Activated B cell treated with CpG ODN at 0.5 μM for 24 hours (primary cell): ENCODE measurements at places on chromosomes 5 and 9.

- no peaks in the 10 kb centered on the region for H3K36me3 ChIP-seq
- no peak for DNase-seq
These were observed 179.6 kb upstream of the SGCD start for GRCh38 chr5:156147261-156147943.

DNA sequence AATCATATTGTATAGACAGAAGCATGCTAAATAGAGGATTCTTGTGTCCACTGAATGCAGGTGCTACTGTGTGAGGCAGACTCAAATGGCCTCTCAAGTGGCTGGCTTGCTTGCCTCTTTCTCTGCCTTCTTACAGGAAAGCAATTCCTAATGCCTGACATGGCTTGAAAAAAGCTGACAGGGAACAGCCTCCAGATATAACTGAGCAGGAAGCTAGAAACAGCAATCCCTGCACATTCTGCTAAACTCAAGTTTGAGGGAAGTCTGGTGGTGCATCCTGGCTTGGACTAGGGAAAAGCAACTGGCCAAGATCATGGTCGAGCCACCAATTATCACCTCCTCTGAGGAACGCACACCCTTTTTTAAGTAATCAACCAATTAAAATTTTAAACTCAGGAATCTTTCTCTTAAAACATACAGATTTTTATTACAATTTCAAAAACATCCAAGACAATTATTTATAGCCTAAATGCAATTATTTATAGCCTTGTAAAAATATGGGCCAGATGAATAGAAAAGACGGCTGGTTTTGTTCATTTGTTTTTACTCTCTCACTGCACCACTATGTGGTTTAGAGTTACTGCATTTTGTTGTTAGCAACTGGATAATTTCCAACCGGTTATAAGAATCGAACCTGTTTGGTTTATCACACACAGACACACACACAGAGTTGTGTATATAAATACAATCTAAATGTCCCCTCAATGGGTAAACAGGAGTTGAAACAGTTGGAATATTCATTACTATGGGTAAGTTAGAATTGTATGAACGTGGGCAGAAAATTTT, 290.9 kb upstream of the ANKRD55 start:
- H3K27ac ChIP-seq = no peak overlapping the region
- no peaks in the 10 kb centered on the region for H3K36me3 ChIP-seq
- DNase-seq = no peak
- no peaks in the 10 kb centered on the region for H3K27me3 ChIP-seq

GRCh38 chr5:178667101-178667500, 40.3 kb upstream of the CLK4 start:
- H3K36me3 ChIP-seq = no peaks in the 10 kb centered on the region
- H3K27ac ChIP-seq = no peak overlapping the region
- H3K27me3 ChIP-seq = peaks cover 7% of the 10 kb centered on the region
- no peak for DNase-seq
- H3K4me3 ChIP-seq = no peak overlapping the region

DNA sequence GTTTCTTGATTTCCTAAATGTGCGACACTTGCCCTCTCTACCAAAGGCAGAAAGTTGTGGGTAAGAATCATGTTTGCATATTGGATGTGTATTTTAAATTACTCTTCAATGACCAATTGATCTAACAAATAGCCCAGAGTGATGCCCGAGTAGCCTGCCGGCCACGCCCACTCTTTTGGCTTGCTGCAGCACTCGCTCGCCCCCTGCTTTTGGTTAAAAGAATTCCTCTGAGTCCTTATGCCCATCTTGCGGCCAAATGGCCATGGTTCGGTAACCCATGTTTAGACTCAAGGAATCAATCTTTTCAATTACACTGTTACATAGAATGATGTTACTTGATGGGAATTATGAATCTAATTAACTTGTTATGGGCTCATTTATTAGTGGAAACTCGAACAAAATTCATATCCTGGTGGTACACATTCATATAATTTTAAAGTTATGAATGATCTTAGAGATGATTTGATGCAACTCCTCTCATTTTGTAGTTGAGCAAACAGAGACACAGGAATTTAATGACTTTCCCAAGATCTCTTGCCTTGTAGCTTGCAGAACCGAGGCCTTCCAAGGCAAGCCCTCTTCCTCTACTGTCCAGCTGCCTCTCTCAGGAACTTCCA, 36.5 kb downstream of the PPIC start:
- H3K4me1 ChIP-seq = no peaks in the 10 kb centered on the region
- DNase-seq = peak; percentile 37

DNA sequence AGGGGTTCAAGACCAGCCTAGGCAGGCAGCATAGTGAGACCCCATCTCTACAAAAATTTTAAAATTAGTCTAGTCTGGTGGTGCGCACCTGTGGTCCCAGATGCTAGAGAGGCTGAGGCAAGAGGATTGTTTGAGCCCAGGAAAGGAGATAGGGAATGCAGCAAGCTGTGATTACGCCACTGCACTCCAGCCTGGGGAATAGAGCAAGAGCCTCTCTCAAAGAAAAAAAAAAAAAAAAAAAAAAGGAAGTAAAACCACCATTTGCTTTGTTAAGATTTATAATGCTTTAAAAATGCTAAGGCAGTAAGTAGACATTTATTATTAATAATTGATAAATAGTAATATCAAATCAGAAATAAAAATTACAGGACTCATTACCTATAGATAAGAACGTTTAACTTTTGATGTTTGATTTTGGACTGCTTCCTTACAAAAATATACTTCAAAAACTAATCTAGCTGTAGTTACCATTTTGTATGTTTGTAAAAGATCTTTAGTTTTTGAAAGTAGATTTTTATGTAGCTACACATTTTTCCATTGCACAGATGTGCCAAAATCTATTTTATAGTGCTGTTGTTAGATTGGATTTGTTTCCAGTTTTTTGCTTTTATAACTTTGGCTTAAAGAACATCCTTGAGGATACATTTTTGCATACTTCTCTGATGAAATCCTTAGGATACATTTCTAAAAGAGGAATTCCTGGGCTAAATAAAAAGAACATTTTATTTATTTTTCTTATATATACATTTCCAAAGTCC, 86.4 kb downstream of the INIP start:
- H3K27ac ChIP-seq = no peak overlapping the region
- H3K36me3 ChIP-seq = no peaks in the 10 kb centered on the region
- H3K27me3 ChIP-seq = no peaks in the 10 kb centered on the region

GRCh38 chr9:21499912-21500311, 17.8 kb upstream of the IFNE start:
- H3K4me3 ChIP-seq = no peak overlapping the region
- no peaks in the 10 kb centered on the region for H3K36me3 ChIP-seq
- DNase-seq = no peak
- no peaks in the 10 kb centered on the region for H3K27me3 ChIP-seq
- H3K4me1 ChIP-seq = no peaks in the 10 kb centered on the region

DNA sequence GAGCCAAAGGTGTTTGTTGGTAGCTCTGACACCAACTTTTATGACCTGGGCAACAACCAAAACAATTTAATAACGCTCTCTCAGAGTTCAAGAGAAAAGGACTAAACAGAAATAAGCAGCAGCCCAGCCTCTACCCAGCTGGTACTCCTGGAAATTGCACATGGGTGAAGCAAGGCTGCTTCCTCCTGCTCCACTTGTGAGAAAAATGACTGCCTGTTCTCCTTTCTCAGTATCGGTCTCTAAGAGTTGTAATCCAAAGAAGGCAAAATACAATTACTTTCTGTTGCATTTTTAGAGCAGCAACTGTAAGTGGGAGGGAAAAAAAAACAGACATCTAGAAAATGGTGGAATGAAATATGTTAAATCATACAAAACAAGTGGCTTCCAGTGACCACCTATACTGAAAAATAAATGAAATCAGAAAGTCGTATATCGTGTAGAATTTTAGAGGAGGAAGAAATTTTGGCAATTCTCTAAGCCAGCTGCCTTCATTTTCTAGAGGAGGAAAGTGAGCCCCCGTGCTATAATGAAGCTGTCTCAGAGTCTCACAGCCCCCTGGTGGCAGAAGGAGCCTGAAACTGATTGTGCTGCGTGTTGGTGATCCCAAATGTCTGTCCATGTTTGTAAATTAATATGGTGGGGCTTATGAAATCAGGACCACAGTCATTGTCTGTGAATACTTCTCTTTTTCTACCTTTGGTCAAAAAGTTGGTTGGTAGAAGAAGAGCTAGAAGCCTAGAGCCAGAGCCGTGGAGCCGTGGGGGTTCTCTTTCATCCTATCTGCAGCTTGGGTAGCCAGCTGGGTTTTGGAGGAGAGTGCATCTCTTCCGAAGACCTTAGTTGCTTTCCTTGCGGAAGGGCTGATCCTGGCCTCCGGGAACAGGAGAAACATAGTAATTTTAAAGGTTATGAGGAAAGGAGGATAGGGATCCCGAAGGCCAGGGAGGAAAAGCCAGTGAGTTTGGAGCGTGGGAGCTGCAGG, 139.9 kb downstream of the PIP5K1B start:
- H3K36me3 ChIP-seq = peaks cover 6% of the 10 kb centered on the region
- no peak overlapping the region for H3K27ac ChIP-seq
- H3K4me1 ChIP-seq = peaks cover 21% of the 10 kb centered on the region
- DNase-seq = no peak

- no peak overlapping the region for H3K27ac ChIP-seq
- peaks cover 25% of the 10 kb centered on the region for H3K27me3 ChIP-seq
- H3K36me3 ChIP-seq = no peaks in the 10 kb centered on the region
These were observed 29.9 kb upstream of the FSTL4 start for GRCh38 chr5:133642153-133642722.

GRCh38 chr9:91884696-91885687, 65.0 kb downstream of the ROR2 start:
- H3K36me3 ChIP-seq = no peaks in the 10 kb centered on the region
- H3K4me3 ChIP-seq = no peak overlapping the region
- H3K27me3 ChIP-seq = no peaks in the 10 kb centered on the region
- no peak overlapping the region for H3K27ac ChIP-seq
- no peaks in the 10 kb centered on the region for H3K4me1 ChIP-seq

DNA sequence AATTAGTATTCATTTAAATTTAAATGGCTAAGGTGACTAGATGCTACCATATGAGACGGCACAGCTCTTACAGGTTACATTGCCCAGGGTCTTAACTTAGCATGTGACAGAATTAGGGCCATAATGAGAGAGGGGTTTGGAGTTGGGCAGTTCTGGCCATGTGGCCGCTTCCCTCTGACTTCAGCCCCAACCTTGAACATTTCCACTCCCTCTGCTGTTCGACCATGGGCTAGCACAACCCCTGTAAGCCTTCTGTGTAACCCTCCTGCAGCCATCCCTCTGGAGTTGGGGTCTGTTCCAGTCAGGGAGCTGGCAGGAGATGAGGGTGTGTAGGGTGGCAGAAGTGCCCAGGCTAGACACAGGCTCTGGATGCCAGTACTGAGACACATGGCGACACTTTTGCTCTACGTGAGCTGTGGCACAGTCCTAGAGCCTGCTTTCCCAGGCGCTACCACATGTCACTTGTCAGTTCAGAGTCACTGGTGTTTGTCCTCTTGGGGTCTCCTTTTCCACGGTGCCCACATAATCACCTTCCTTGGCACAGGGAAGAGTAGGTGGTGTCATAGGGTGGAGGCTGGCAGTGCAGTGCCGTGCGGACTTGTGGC, 128.7 kb upstream of the PITX1 start:
- no peak for DNase-seq
- H3K36me3 ChIP-seq = peaks cover 2% of the 10 kb centered on the region
- no peaks in the 10 kb centered on the region for H3K4me1 ChIP-seq

- H3K27me3 ChIP-seq = peaks cover 3% of the 10 kb centered on the region
- H3K4me1 ChIP-seq = peaks cover 18% of the 10 kb centered on the region
- H3K4me3 ChIP-seq = no peak overlapping the region
- DNase-seq = no peak
- H3K27ac ChIP-seq = no peak overlapping the region
These were observed 11.5 kb upstream of the BOD1 start for GRCh38 chr5:173627860-173628392.

DNA sequence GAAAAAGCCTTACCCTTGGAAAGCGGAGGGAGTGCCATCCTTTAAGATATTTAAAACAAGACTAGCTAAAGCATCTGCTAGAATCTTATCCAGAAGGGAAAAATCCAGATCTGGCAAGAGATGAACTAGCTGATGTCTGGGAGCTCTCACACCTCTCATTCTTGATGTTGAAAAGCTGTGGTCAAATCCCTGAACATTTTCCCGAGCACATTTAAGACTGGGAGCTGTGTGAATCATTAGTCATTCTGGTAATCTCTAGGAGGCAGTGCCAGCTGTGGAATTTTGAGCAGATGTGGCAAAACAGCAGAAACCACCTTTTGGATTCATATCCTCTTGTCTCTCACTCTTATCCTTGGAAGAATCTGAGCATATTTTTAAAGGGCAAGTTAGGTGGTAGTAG, 218.0 kb downstream of the MAN2A1 start:
- no peak overlapping the region for H3K27ac ChIP-seq
- no peaks in the 10 kb centered on the region for H3K4me1 ChIP-seq
- no peak overlapping the region for H3K4me3 ChIP-seq
- DNase-seq = no peak

- H3K4me3 ChIP-seq = no peak overlapping the region
- no peak overlapping the region for H3K27ac ChIP-seq
- H3K27me3 ChIP-seq = no peaks in the 10 kb centered on the region
- H3K4me1 ChIP-seq = no peaks in the 10 kb centered on the region
These were observed 128.1 kb upstream of the SLIT3 start for GRCh38 chr5:169429044-169429443.

DNA sequence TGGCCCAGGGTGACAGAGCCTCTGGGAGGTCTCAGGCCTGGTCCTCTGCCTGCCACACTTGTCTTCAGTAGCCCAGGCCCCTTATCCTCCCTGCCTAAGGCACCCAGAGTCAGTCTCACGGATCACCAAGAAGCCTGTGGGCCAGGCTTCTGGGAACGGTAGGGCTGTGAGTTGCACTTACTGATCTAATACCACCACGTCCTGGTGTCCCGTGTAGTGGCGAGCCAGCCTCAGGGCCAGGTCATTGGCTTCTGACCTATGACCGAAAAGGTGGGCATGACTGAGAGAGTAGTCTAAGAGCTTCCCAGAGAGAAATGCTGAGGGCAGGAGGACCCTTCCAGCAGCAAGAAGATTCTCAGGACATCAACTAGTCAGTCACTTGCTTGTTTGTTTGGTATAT, 7.4 kb downstream of the PHYKPL start:
- no peaks in the 10 kb centered on the region for H3K27me3 ChIP-seq
- no peak overlapping the region for H3K4me3 ChIP-seq
- H3K36me3 ChIP-seq = peaks cover 89% of the 10 kb centered on the region
- H3K4me1 ChIP-seq = peaks cover 27% of the 10 kb centered on the region
- H3K27ac ChIP-seq = no peak overlapping the region

DNA sequence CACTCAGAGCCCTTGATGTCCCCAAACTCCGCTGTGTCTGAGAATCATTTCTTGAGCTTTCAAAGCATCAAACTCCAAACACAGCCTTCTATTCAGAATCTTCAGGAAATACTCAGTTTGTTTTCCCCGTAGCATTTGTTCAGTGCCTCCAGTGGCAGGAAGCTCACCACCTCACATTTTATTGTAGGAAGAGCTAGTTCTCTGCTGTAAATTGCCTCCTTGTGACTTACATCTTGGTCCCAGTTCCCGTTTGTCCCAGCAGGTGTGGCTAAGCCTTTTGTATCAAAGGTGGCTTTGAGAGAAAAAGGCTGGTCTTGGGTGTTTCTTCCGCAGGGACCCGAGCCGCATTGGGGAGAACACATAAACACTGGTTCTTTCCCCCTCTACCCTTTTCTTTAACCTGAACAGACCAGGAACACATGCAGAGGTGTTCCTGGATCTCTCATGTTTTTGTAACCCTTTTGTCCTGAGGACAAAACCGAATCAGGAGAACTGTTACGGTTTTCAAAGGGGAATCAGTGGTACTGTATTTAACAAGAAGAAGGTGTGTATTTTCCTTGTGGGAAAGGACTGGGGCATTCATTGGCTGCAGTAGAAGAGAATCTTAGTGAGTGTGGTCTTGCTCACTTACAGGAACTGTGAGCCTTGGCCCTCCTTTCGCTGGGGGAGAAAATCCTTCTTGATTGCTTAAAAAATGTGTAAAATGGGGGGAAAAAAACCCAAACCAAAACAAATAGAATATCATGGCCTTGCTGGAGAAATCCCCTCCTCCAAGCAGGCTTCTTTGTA, 1.9 kb downstream of the OSMR start:
- H3K27ac ChIP-seq = no peak overlapping the region
- peaks cover 35% of the 10 kb centered on the region for H3K27me3 ChIP-seq
- no peak overlapping the region for H3K4me3 ChIP-seq
- no peaks in the 10 kb centered on the region for H3K36me3 ChIP-seq
- no peak for DNase-seq
- peaks cover 7% of the 10 kb centered on the region for H3K4me1 ChIP-seq
